Myocyte (in vitro differentiated cells): ENCODE measurements at places on chromosomes 3 and 15. TPM values are rescaled to one million over a fixed set of nuclear protein-coding genes. Genes with fewer than 3 reads are reported as not detected.

Gene XCR1
- not detected in 2 replicates for total RNA-seq

Gene MRPL3
- 130 and 135 TPM in 2 replicates for total RNA-seq

GRCh38 chr3:105359098-105359762, 7.5 kb upstream of the ALCAM start:
- no peak for DNase-seq

Gene STXBP5L
- total RNA-seq, result 0.10 and 0.19 TPM in 2 replicates

DNA sequence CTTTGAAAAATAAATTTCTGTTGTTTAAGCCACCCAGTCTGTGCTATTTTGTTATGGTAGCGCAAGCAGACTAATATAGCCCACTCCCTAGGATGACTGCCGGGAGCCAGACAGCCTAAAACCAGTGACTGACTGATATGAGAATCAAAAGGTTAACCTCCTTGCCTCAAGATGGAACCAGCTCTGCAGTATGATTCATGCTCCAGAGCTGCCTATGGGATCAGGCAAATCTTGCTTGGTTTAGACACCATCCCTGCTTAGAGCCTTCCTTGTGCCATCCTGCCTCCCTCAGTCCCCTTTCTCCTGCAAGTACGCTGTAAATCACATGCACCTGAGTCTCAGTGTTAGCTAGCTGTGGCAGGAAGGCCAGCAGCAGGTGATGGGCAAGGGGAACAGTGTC, 39.3 kb downstream of the TRANK1 start:
- no peak for DNase-seq
